ENCODE measurements at places on chromosomes 6 and 20.

DNA sequence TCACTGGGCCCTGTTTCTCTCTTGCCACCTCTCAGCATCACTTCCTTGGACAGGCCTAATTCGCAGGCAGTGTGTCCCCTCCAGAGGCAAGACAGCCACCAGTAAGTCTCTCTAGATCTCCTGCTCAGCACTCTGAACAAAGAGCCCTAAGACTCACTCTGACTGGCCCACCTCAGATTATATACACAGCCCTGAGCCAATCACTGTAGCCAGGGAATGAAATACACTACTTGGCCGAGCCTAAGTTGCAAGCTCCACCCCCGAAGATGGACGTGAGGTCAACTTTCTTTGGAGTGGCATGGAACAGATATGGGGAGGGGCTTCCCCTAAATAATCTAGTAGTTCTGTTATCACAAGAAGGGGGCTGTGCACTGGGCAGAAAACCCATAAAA, 4.1 kb downstream of the BPI start:
- no peak for DNase-seq

GRCh38 chr20:45019762-45020123, 53.4 kb downstream of the STK4 start:
- DNase-seq, result no peak

DNA sequence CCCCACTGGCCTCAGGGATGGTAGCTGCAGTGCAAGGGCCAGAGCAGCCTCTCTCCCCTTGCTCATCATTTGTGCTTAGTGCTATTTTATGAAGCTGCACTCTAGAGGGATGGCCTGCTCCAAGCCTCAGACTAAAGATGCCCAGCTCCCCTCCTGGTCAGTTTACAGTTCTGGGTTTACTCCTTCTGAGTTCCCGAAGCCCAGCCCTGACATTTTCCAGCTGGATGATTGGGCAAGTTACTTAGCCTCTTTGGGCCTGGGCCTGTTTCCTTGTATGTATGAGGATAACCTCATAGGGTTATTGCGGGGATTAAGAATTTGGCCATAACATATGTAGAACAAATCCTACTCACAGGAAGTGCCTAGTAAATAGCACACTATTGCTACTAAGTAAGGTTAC, 31.8 kb upstream of the EMILIN3 start:
- no peak for DNase-seq

GRCh38 chr6:39362487-39362865, 40.0 kb upstream of the KCNK16 start:
- DNase-seq, result no peak

DNA sequence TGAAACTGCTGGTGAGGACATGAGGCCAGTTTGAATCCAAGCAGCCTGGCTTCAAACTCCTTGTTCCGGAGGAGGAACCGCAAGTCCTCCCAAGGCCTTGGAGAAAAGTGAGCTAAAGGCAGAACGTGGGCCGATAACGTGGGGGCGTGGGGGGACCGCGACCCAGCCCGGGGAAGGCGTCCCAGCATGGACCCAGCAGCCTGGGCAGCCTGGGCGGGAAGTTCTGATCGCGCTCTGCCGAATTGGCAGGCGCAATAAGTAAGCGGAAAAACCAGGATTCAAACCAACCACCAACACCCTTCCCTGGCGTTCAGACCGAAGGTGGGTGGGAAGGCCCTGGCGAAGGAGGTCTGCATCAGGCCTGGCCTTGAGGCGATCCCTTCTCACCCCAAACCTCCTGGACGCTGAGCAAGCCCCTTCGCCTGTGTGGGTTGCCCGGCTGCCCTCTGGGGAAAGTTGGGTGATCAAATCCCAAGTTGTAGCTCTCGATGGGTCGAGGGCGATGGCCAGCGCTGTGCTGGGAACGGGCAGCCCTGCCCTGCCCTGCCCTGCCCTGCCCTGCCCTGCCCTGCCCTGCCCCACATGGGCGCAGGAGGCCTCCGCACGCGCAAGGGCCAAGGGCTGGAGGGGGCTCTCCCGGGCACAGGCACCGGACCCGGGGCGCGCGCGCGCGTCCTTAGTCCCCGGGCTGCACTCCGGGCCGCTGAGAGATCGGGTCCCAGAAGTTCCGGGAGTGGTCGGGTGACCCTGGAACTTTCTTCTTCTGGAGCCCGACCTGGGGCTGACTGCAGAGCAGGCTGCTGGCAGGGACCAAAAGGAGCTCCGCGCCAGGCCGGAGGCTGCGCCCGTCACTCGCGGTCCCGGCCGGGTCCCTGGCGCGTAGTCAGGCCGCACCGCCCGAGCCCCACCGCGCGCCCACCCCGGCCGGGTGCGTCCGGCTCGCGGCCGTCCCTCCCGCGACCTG, 637 bp upstream of the SLC22A3 start:
- no peak for DNase-seq

GRCh38 chr6:84411060-84411629, 183.7 kb upstream of the CEP162 start:
- no peak for DNase-seq

- no peak for DNase-seq
These were observed 148.2 kb downstream of the LAMA2 start for GRCh38 chr6:129031051-129031599.

DNA sequence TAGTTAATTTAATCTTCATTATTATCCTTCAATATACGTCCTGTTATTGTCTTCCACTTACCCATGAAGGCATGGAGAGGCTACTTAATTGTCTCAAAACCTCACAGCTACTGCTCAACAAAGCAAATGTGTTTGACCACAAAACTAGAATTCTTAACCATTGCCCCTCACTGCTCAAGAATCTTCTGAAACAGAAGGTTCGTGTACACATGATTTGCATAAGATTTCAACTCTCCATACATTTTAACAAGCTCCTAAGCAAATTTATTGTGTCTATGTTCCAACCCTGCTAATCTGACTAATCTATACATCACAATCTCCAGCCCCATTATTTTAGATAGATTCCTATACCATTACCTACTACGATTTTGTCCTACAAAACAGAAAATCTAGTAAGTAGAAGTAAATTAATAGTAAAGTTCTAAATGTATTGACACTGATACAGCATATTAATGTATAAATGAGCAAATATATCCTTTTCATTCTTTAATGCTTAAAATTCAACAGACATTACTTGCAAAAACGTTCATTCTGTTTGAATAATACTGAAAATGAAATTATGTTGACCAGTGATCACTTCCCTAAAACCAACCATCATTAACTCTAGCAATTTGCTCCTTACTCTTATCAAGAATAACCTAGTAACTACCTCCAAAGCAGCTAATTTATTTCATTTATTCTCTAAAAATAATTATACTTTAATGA, 89.7 kb upstream of the RNF217 start:
- DNase-seq, result no peak

DNA sequence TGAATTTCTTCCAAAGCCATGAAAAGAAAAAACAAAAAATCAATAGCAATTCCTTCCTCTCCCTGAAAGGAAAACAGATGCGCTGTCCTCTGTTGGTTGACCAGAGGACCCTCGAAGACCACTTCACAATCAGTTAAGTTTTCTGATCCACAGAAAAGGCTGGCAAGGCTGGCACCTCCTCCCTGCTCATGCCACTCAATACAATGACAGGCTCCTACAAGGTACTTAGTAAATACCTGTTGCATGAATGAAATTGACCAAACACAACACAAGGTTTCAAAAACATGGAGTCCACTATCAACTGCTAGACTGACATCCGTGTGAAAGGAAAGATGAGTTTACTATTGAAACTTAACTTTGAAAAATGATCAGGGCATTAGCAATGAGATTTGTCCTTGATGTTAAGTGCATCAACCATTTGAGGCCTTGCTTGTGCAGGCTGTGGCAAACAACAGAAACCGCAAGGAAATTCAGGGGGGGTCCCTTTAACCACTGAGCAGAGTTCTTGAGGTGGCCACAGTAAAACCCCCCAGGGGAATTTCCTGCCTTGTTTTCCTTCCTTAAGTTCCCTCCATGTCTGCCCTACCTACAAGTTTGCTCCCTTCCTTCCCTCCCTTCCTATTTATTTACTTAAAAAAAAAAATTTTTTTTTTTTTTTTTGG, 27.9 kb upstream of the RTF2 start:
- DNase-seq, result peak; percentile 42

GRCh38 chr6:63236398-63236817, 25.1 kb downstream of the FKBP1C start:
- DNase-seq, result no peak

GRCh38 chr6:154605178-154605881, 94.8 kb upstream of the CNKSR3 start:
- DNase-seq, result no peak

DNA sequence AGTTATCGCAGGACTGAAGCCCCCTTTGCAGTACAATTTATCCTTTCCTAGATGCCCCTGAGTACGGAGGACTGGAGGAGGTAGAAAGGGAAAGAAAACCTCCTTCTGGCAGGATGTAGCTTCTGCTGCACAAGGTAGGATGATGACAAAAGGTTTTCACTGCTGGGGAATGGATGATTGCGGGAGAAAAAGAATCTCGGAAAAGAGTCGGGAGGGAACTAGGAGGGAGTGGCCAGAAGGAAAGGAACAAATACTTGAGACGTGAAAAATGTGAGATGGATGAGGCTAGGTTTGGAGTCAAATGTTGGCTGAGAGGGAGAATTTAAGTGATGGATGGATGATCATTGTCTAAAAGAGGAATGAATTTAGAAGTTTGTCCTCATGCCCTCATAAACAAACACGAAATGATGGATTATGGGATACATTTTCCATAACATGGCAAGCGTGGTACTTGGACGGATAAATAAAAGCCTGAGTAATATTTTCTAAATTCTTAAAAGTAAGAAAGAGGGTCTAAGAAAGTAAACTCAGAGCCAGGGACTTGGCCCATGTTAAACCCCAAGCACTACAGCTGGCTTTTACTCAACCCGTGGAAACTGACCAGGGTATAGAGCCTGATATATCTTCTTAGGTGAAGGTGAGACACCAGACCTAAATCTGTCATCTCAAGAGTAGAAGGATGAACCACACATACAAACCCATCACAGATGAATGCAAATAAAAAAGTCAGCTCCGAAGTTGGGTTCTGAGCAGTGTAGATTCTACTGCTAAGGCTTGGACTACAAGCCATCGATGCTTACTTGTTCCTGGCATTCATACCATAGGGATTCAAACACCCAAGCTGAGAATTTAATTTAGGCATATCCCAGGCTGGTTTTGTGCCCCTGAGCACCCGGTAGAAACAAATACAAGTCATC, 72.4 kb downstream of the HFE start:
- no peak for DNase-seq

GRCh38 chr6:44316481-44316880, 3.3 kb upstream of the AARS2 start:
- no peak for DNase-seq

DNA sequence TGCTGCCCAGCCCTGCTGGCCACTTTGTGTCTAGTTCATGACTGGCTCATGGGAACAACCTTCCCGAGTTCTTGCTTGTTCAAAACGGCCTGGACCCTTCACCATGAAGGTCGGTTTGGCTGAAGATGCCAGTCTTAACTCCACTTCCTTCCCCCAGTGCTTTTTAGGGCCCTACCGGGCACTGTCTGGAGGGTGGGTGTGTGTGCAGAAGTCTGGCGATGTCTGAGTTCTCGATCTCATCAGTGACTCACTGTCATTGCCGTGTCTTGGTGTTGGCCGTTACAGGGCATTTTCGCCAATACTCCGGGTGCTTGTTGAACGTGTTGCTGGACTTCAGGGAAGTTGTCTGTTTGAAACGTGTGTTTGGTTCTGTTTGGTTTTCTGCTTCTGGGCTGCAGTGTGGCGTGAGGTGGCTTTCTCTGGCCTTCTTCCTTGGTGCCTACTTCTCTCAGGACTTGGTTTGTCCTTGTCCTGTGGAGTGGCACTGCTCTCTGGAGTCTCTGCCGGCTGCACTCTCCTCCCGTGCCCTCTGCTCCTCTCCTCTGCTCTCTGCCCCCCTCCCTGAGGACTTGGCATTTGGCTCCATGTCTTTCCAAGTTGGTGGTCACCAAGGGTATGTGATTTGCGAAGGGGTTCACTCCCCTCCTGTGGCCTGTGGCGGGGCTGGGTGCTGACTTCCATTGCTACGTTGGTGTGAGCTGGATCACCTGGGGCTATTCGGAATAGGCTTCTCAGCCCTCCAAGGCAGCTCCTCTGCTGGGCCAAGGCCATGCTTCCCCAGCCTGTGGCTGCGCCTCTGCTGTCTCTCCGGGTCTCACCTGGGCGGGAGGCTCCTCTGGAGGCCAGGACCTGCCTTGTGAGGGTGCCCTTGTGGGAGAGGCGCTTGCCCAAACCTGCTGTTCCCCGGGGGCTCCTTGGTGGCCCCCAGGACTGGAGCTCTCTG, 38.2 kb downstream of the PYGB start:
- DNase-seq, result no peak

GRCh38 chr20:62493253-62493885, 17.6 kb upstream of the GATA5 start:
- DNase-seq, result no peak

GRCh38 chr6:166720856-166721255, 93.8 kb upstream of the RPS6KA2 start:
- DNase-seq, result no peak

DNA sequence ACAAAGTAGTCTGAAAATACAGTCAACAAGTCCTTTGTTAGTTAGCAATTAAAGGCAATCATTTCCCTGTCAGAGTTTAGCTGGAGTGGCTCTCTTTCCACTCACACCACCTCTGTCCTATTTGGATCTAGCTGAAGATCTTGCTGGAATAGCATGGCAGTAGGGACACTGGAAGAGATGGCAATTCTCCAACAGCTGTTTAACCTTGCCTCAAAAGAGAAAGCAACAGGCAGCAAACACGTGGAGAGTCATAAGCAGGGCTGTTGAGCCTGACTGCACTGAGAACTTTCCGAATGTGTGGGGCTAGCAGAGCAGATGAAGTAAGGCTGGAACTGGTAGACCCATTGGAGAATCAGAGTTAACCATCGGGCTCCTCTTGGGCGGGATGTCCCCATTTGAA, 38.0 kb upstream of the PRSS35 start:
- no peak for DNase-seq

DNA sequence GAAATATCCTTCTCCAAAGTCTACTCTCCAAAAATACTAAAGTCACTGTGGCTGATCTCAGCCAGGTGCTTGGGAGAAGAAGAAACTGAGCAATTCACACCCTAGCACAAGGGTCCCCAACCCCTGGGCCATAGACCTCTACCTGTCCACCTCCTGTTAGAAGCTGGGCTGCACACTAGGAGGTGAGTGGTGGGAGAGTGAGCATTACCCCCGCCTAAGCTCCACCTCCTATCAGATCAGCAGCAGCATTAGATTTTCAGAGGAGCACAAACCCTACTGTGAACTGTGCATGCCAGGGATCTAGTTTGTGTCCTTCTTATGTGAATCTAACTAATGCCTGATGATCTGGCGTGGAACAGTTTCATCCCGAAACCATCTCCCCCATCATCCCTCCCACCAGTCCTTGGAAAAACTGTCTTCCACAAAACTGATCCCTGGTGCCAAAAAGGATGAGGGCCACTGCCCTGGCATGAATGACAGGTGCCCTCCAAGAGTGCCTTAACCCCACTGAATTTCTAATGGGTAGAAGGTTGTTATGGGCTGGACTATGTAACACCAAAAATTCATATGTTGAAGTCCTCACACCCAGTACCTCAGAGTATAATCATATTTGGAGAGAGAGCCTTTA, 109.2 kb upstream of the CDYL start:
- DNase-seq, result no peak
